Vagina (tissue), 2 donors: ENCODE measurements at places on chromosomes 5 and 9.
A peak's percentile ranks its signal among the peaks of the same experiment; 100 is the strongest.

DNA sequence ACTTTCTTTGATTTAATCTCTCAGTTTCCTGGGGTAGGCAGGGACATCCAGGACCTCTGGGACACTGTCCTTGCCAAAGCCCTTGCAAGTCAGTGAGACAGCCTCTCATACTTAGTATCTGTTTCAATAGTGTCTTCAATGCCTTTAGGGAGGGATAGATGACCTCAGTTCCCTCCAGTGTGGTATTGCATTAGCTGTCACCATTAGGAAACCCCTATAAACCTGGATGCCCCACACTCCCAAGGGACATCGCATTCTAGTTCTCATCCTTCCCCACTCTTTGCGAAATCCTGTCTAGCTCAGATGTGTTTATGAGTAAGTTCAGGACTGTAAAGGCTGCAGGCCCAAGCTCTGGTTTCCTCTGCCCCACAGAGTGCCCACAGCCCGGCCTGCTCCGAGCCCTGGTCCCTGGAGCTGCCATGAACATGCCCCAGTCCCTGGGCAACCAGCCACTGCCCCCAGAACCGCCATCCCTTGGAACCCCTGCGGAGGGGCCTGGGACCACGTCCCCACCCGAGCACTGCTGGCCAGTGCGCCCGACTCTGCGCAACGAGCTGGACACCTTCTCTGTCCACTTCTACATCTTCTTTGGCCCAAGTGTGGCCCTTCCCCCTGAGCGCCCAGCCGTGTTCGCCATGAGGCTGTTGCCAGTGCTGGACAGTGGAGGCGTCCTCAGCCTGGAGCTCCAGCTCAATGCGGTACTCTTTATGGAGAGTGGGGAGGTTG, 13.2 kb downstream of the TMEM8B start:
- no peak overlapping the region for H3K4me3 ChIP-seq
- no peak overlapping the region for H3K27ac ChIP-seq
- peaks cover 30% of the 10 kb centered on the region for H3K4me1 ChIP-seq
- H3K36me3 ChIP-seq: no peaks in the 10 kb centered on the region

- H3K36me3 ChIP-seq: no peaks in the 10 kb centered on the region
- DNase-seq: no peak
- no peak overlapping the region for H3K4me3 ChIP-seq
- no peak overlapping the region for H3K27ac ChIP-seq
- H3K4me1 ChIP-seq: no peaks in the 10 kb centered on the region
Observed at GRCh38 chr5:25963251-25964008, 1075.0 kb downstream of the CDH9 start.

DNA sequence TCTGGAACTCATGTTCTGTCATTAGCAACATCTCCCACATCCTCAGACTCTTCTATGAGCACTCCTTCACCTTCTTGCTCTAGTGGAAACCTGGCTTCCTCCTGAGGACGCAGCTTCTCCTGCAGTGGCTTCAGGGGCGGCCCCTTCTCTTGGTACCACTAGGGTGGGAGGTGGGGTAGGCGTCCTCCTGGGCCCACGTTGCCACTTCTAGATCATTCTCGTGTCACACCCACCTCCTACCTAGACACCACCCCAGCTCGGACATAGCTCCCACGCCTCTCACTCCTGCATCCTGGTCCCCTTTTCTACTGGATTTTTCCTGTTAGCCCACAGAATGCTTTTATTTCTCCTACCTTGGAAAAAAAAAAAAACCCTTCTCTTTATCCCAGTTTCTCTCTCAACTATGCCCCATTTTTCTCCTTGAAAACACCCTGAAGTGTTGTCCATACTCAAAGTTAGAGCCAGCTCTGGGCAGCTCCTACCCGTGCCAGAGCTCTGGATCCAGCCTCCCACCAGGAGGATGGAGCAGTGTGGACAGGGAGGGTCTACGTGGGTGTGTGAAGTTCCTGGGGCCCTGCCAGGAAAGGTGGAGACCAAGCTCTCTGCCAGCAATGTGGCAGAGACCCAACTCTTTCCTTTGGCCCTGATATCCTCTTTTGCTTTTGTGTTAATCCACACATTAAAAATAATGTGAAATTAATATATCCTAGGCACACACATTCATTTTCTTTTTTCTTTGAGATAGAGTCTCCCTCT, 179.2 kb downstream of the HSPA4 start:
- peaks cover 20% of the 10 kb centered on the region for H3K4me1 ChIP-seq
- no peak overlapping the region for H3K27ac ChIP-seq
- H3K4me3 ChIP-seq: no peak overlapping the region
- no peaks in the 10 kb centered on the region for H3K36me3 ChIP-seq
- H3K27me3 ChIP-seq: no peaks in the 10 kb centered on the region
- DNase-seq: no peak

DNA sequence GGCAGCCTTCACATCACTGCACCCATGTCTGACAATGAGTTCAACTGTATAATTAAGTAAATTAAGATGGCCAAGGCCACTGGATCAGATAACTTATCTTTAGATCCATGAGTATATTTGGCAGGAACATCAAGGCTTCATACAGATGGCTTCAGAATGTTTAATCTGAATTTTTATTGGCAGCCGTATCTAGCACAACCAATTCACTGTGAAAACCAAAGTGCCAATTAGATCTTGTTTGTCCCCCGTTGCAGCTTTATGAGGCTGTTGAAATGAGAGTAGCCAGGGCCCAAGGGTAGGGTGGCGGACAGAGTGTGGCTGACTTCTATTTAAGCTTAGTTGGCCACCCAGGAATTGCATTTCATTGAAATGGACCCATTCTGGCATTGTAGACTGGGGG, 137.7 kb downstream of the SYK start:
- no peaks in the 10 kb centered on the region for H3K27me3 ChIP-seq
- no peaks in the 10 kb centered on the region for H3K4me1 ChIP-seq
- DNase-seq: no peak
- H3K4me3 ChIP-seq: no peak overlapping the region
- no peaks in the 10 kb centered on the region for H3K36me3 ChIP-seq

GRCh38 chr5:27472871-27473270, 434.5 kb upstream of the CDH9 start:
- H3K36me3 ChIP-seq: no peaks in the 10 kb centered on the region
- no peak overlapping the region for H3K27ac ChIP-seq
- DNase-seq: no peak
- H3K27me3 ChIP-seq: no peaks in the 10 kb centered on the region
- H3K4me3 ChIP-seq: no peak overlapping the region

DNA sequence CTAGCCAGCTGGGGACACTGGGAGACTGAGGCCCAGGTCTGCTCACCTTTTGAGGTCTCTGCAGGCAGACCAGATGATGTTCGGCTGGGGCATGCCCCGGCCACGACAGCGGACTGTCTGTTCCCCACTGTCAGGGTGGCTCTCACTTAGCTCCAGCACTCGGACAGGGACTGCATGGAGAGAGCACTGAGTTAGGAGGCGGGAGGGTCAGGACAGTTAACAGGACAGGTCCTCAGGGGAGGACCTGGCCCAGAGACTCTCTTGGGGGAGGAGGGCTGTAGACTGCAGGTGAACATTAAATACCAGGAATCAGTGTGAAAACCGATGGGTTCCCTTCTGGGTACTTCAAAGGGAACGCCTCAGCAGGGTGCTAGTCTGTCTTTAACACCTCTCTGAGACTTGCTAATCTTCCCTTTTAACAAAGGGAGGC, 25.1 kb downstream of the PDGFRB start:
- no peak for DNase-seq
- H3K4me1 ChIP-seq: peaks cover 53% of the 10 kb centered on the region
- no peak overlapping the region for H3K4me3 ChIP-seq
- peak overlapping the region; percentile 83 for H3K27ac ChIP-seq
- no peaks in the 10 kb centered on the region for H3K27me3 ChIP-seq
